ENCODE measurements at places on chromosomes 2 and 18.

DNA sequence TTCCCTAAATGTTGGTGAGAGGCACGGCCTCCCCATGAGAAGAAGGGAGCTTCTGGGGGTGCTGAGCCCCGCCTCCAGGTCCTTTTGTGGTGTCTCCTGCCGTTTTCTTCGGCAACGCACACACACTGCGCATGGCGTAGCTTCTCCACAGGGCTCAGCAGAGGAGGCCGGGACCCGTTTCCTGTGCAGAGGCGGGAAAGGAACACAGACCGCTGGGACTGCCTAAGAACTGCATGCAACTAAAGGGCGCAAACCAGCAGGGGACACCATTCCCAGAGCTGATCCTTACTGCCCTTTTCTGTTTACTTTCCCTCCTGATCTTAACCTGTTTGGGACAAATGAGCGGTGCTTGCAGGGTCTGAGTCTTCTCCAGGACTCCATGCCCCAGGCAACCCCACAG is 90.3 kb upstream of the CAPN13 start:
- no peak for DNase-seq

GRCh38 chr2:161206471-161207032 is 46.3 kb downstream of the TANK start:
- no peak for DNase-seq

- DNase-seq, result no peak
Measured at GRCh38 chr2:188523919-188524318, 232.2 kb downstream of the GULP1 start.

GRCh38 chr2:66968946-66969345 is 428.2 kb upstream of the ETAA1 start:
- DNase-seq, result no peak

GRCh38 chr2:218026676-218027425 is 24.1 kb upstream of the TNS1 start:
- DNase-seq, result no peak

DNA sequence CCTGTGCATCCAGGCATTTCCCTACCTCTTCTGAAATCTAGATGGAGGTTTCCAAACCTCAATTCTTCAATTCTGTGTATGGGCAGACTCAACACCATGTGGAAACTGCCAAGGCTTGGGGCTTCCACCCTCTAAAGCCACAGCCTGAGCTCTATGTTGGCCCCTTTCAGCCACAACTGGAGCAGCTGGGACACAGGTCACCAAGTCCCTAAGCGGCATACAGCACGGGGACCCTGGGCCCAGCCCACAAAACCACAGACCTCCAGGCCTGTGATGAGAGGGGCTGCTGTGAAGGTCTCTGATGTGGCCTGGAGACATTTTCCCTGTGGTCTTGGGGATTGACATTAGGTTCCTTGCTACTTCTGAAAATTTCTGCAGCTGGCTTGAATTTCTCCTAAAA is 255.4 kb downstream of the TDRD15 start:
- DNase-seq, result no peak

GRCh38 chr2:54446625-54447024 is 9.5 kb upstream of the SPTBN1 start:
- DNase-seq, result no peak

DNA sequence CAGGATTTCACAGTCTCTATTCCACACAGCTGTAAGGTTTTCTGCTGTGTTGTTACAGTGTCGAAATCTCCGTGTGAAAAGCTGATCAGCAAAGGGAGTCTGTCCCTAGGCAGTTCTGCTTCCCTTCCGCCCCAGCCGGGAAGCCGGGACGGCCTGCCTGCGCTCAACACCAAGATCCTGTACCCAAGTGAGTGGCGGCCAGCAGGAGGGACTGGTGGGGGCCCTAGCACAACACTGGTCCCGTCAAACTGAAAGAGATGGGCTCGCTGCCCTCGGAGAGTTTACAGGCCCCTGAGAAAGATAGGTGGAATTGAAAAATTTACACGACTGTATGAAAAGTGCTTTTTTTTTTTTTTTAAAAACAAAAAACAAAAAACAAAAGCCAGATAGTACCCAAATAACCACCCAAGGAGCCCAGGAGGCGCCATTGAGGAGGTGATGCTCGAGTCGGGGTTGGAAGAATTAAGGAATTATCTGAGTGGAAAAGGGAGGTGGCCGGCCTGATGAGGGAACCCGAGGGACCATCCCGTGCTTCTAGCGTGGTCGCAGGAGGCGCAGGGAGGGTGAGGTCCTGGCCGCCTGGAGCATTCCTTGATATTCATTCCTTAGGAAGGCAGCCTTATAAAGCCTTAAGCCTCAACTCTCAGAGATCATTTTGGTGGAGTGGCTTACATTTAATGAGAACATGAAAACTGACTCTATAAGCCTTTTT is 96.7 kb downstream of the DGKD start:
- DNase-seq, result no peak

DNA sequence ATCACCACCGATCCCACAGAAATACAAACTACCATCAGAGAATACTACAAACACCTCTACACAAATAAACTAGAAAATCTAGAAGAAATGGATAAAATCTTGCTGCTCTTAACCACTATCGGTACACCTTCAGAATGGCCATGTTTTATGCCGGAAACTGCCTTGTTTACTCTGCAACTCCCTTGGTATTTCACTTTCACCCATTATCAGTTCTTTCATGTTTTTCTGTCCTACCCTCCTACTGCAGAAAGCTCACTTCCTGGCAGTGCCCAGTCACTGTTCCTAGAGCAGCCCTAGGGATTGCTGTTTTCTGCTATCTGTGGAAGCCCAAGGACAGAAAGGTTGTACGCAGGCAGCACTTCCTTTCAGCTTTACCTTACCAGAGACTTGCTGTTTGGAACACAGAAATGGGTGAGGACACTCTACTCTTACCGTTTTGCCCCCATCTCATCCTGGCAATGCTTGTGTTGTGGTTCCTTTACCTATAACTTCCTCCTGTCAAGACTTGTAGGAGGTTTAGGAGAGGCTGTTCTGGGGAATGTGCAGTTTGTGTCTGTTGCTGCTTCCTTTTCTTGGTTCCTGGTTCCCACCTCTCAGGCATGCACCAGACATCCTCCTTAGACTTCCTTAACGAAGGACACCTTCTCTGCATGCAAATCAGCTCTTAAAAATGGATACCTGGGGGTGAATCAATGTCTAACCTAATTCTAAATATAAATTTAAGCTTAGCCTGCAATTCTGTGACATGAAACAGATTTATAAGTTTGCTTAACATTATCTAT is 394.4 kb downstream of the SPAG16 start:
- DNase-seq, result no peak

DNA sequence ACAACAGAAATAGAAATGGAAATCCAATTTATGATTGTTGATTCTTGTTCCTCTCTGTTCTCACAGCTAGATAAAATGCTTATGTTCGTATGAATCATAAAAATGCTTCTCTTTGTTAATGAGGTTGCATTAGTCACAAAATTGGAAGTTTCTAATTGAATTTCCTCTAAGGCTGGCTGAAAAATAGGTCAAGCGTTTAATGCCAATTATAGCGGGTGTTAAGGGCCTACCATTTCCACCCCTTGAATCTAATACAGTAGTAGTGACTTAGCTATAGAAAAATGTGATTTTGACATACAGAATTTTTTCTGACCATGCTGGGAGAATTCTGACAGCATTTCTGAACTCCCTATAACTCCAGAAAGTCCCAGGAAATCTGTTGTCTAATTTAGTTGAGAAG is 107.1 kb downstream of the TTN start:
- no peak for DNase-seq

DNA sequence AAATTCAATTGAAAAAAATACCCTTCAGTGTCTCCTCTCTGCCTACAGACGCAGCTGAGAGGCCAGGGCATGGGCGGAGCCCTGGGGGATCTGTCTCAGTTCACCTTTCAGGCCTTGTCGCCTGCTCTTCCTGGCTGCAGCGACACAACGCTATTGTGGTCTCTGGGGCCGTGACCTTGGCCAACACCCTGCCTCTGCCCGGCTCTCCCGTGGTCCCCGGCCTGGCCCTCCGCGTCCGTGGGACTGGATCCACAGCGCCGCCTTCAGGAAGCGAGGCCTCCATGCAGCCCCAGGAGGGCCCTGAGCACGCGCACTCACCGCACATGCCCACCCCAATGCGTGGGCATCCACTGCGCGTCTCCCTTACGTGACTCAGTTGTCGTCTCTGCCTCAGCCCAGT is 81.1 kb downstream of the MRPS9 start:
- DNase-seq, result no peak

DNA sequence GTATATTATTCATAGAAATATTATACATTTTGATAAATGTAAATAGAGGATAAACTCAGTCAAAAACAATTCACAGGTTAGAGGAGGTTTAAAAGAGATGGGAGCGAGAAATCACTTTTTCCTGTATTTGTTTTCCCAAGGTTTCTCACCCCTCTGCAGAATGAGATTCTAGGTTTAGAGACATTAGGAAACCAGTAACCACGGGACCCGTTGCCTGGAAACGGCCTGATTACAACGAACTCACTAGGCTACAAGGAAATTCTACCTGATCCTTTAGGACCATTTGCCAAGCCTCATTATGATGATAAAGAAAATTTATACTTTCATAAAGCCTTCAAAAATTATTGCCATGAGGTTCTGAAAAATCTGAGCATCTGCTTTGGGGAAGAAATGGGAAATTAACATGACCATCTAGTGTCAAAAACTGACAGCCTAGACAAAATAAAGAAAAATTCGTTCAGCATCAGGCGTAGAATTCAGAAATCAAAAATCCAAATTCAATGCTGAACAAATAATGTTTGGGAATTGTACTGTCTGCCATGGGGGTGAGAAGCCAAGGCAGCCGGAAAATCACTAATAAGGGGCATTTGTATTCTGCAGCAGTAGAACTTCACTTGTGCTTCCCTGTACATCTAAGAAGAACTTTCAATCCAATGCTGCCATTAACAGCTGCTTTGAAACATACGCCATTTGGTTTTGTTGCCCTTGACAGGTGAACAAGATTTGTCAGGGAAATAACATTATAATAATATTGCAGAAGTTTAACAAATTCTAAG is 262.3 kb downstream of the NRXN1 start:
- DNase-seq, result no peak

DNA sequence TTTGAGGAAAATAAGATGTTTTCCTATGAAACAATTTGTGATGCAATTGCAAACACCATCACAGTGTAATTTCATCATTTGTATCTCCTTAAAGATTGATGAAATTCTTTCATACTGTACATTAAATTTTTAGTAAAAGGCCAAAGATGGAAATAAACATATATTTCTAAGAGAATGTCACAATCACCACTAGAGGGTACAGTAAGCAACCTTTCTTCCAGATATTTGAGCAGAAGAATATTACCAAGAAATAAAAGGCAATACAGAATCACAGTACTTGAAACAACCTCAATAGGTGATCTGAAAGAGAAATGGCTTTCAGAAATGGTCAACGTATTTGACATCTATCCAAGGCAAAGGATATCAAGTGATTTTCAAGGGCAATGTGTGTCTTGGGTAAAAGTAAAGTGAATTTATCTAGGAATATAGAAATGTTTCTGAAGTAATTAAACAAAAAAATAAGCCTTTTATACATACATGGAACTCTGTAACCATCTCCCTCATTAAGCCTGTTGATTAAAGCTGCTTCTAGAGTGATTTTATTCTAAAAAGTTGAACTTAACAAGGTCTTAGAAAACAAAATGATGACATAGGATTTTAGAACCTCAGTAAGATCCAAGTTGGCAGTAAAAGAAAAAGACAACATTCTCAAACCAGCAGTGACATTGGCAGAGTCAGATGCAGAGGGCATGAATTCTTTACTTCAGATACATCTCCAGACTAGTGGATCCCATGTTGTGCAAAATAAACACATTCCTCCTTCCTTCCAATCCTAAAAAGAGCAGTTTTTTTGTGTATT is 90.3 kb upstream of the SESTD1 start:
- no peak for DNase-seq

DNA sequence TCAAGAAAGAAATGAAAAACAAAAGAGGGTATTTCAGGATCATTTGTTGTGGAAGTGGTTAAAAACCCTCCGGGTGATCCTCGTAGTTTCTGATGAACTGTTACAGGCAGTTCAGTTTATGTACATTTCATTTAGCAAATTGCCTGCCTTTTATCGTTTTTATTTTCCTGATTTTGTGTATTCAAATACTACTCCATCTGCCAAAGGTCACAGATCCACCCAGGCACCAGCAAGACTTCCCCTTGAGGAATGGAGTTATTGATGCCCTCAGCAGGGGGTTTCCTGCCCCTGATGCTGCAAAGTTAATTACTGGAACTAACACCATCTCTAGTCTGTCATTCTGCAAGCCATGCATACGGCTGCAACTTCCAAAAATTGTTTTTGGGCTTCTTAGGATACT is 641.9 kb downstream of the SLC4A3 start:
- DNase-seq, result no peak

DNA sequence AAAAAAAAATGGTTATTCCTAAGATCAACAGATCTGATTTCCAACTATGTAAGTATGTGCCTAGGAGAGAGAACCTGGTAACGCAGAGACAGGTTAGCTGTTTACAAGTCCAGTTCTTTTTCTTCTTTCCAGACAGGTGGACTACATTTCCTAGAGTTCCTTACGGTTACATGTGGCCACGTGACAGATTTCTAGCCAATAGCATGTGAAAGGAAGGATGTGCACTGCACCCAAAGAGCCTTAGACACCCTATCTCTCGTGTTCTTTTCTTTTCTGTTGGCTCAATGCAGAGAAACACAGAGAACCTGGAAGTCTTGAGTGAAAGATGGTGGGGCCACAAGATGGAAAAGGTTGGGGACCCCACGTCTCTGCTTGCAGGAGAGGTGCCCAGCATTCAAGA is 375.9 kb downstream of the TNS1 start:
- no peak for DNase-seq

GRCh38 chr2:30683236-30683956 is 123.8 kb downstream of the CAPN13 start:
- no peak for DNase-seq

GRCh38 chr2:217370391-217370790 is 510.5 kb upstream of the TNP1 start:
- DNase-seq, result no peak

DNA sequence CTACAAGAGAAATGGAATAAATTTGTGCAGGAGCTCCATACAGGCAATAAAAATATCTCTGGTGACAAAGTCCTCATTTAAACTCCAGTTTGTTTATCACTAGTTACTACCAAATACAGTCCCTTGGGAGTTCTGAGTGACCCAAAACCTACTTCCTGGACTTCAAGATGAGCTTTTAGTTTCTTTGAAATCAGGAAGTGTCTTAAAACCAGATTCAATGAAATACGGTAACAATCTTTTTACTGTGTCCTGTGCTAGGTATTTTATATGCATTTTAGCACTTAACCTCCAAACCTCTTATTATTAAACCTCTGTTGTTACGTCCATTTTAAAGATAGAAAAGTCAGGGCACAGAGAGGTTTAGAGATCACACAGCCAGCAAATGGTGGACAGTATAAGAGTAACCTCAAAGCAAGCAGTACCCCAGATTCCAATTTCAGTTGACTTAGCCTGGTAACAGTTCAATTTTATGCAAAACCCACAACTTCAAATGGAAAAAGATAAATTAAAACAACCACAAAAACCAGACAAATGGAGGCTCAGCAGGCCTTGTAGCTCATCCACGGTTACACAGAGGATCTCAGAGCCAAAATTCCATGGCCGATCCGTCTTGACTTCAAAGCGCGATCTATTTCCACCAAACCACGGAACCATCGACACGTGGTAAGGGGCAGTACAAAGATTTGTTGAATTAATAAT is 1.3 kb upstream of the KCMF1 start:
- DNase-seq, result no peak
